ENCODE measurements at places on chromosomes 4 and X. TPM values are rescaled to one million over a fixed set of nuclear protein-coding genes. Genes with fewer than 3 reads are reported as not detected.

ADGRL3 gene
- polyA plus RNA-seq, result 76.2 TPM

KLHL15 gene
- 7.4 TPM for polyA plus RNA-seq

TRO gene
- polyA plus RNA-seq, result 194 TPM

NXF2 gene
- 0.32 TPM for polyA plus RNA-seq

CCNB3 gene
- 1.1 TPM for polyA plus RNA-seq

GNL3L gene
- polyA plus RNA-seq, result 8.1 TPM

ARHGAP24 gene
- 16.3 TPM for polyA plus RNA-seq

STBD1 gene
- polyA plus RNA-seq, result 1.8 TPM

SCD5 gene
- 419 TPM for polyA plus RNA-seq
